Tibial artery (tissue), 4 donors: ENCODE measurements at places on chromosomes 2 and 18.

GRCh38 chr2:223720367-223720766 lies 117.0 kb downstream of the AP1S3 start:
- DNase-seq, result no peak

GRCh38 chr2:52390651-52391050 lies 1358.7 kb upstream of the NRXN1 start:
- no peak for DNase-seq

- no peak for DNase-seq
Measured at GRCh38 chr18:70142001-70142400, 63.5 kb downstream of the RTTN start.

DNA sequence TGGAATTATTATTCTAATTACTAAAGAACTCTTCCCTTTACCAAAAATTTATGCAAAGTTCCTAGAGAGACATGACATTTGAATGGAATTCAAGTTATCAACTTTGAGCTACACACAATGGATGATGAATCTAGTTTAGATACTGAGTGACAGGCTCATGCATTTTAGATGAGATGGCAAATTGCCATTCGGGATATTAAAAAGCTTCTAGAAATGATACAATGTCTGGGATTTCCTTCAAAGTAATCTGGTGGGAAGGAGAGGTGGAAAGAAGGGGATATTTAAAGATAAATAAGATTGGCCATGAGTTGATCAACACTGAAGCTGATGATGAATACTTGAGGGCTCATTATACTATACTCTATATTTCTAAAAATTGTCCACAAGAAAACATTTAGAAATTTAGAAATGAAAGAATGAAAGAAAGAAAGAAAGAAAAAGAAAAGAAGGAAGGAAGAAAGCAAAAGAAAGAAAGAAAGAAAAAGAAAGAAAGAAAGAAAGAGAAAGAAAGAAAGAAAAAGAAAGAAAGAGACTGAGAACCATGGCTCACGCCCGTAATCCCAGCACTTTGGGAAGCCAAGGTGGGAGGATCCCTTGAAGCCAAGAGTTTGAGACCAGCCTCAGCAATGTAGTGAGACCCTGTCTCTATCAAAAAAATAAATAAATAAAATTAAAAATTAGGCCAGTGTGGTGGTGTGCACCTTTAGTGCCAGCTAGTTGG lies 62.6 kb upstream of the NEDD4L start:
- no peak for DNase-seq

GRCh38 chr2:161613161-161613560 lies 11.1 kb upstream of the SLC4A10 start:
- DNase-seq, result no peak

- peak; percentile 74 for DNase-seq
Measured at GRCh38 chr2:69642709-69643601, 584 bp downstream of the AAK1 start.

- DNase-seq, result no peak
Measured at GRCh38 chr2:20687260-20687832, 20.4 kb downstream of the GDF7 start.

DNA sequence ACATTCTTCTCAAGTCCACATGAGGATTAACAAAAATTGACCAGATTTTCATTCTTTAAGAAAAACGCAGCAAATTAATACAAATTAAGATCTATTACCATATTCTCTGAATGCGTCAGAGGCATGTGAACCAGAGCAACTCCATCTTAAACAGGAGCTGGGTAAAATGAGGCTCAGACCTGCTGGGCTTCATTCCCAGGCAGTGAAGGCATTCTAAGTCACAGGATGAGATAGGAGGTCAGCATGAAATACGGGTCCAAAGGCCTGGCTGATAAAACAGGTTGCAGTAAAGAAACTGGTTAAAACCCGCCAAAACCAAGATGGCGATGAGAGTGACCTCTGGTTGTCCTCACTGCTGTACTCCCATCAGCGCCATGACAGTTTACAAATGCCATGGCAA lies 217.6 kb downstream of the RDH14 start:
- no peak for DNase-seq

DNA sequence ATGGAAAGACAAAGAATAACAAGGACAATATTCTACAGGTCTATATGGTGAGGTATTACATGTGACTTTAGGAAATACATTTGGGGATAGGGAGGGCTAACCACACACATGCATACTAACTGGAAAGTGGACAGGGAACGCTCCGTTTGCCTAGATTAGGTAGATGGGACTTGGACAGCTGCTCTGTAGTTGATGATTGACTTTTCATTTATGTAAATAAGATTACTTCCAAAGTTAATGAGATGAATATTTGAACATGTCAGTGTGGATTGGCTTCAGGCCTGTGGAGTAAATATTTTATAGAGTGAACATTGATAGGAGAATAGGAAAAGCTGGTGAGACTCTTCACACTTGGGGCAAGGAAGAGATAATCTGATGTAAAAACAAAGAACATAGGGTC lies 142.0 kb downstream of the NCK2 start:
- DNase-seq, result no peak

DNA sequence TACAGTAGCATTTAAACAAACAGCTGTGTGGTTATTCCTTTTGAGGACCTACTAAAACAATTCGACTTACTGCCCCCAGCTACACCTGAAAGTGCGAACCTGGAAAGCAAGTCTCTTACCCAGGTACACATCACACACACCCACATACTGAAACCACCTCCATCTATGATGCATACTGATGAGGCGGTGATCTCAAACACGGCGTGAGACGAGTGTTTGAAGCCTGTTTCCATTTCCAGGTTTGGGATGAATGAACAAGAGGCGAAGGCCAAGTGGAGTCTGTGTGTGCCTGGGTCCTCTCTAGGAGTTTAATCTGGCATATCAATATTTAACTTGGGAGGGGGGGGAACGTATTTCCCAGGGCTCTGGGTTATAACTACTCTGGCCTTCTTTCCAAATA lies 1.6 kb downstream of the TMEM185B start:
- no peak for DNase-seq

DNA sequence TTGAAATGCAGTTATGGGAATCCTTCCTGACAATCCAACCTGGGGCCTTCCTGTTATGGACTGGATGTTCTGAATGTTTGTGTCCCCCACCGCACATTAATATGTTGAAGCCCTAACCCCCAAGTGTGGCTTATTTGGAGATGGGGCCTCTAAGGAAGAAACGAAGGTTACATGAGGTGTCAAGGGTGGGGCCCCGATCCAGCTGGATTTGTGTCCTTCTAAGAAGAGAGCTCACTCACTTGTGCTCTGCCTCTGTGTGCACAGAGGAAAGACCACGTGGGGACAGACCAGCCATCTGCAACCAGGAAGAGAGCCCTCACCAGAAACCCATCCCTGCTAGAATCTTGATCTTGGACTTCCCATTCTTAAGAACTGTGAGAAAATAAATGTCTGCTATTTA lies 44.4 kb downstream of the MAP3K19 start:
- no peak for DNase-seq

DNA sequence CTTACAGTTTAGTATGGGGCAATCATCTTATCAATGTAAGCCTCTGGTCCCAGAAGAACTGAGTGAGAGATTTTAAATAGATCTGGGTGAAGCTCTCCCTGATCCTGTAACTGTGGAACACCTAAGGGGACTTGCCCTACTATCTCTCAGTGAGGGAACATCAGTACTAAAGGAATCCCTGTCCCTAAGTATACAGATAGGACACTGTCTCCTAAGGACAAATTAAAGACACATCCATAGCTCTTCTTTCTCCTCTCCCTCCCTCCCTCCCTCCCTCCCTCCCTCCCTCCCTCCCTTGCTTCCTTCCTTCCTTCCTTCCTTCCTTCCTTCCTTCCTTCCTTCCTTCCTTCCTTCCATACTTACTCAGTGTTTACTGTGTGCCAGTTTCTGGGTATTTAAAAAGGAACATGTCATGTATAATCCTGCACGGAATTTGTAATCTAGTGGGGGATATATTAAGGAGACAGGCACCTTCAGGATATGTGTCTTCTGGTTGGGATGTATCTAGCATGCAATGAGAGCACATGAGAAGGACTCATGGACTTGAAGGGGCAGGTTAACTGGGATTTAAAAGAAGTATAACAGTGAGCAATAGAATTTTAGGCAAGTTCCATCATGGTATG lies 222.2 kb upstream of the ATP5MC3 start:
- DNase-seq, result no peak

DNA sequence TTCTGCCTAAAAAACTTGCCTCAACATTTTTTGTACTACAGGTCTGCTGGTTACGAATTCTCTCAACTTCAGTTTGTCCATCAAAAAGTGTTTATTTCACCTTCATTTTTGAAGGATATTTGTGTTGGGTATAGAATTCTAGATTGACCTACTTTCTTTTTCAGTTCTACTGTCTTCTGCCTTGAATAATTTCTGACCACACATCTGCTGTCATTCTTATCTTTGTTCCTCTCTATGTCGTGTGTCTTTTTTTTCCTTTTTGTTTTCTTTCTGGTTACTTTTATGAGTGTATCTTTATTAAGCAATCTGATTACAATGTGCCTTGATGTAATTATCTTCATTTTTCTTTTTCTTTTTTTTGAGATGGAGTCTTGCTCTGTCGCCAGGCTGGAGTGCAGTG lies 25.3 kb downstream of the ADCY3 start:
- DNase-seq, result no peak

DNA sequence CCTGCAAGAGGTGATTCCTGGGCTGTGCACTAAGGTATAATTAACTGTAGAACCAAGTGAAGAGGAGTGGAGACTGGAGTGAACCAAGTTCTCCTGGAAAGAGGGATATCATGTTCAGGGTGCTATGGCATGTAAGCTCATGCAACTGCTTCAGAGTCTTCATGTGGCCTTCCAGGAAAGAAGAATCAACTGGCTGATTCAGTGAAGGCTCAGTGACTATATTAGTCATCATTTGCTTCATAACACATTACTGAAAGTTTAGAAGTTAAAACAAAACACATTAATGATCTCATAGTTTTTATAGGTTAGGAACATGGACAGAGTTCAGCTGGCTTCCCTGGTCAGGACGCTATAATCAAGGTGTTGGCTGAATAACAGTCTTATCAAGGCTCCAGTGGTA lies 1200.8 kb upstream of the GYPC start:
- DNase-seq, result no peak

- DNase-seq, result peak; percentile 48
Measured at GRCh38 chr2:196131384-196131937, 39.9 kb downstream of the STK17B start.

DNA sequence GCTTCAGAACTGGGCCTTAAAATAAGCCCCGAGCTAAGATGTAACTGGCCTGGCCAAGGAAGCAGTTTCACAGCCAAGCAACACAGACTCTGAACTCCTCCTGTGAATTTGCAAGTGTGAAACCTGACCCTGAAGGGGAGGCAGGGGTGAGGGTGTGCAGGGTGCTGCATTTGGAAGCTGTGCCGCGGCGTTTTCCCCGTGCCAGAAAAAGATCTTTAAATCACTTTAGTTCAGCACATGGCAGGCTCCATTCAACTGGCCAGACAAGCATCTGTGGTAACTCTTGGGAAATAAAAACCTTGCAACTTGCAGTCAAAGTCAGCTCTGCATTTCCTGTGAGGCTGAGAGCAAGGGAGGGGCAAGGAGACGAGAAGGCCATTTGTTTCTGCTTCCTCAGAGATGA lies 209.3 kb upstream of the SOX11 start:
- no peak for DNase-seq

- peak; percentile 91 for DNase-seq
Measured at GRCh38 chr2:239075918-239076758, 228.3 kb downstream of the TWIST2 start.
